Brain pericyte (primary cell): ENCODE measurements at places on chromosomes 7 and 10.
A peak's percentile ranks its signal among the peaks of the same experiment; 100 is the strongest.

GRCh38 chr7:156209087-156209486 is 396.8 kb upstream of the SHH start:
- DNase-seq, result no peak

- no peak for DNase-seq
Observed at GRCh38 chr7:136302049-136302448, 324.9 kb upstream of the MTPN start.

DNA sequence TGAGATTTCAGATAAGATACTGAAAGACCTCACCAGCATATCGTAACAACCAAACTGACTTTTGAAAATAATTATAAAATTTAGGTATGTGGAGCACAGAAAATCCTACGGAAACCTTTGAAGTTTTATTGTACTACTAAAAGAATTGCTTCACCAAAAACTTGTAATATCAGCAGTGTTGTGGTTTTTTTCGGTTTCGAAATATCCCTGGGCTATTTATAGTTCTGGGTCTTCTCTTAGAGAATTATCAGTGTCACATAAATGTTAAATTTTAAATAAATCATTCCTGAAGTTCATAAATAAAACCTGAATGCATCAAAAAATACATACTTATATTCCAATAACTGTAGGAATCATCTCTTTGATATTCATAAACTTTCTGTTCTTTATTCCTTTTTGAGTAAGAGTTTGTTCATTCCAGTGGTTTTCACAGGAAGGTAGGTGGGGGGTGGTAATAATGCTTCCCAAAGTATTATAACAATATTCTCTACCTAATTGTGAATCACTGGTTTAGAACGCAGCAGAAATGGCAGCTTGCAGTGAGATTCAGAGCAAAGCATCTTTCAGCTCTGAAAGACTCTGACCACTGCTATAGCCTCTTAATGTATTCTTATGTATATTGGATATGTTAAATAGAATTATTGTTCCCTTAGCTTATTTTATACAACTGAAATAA is 60.2 kb downstream of the ZNF277 start:
- DNase-seq, result no peak

DNA sequence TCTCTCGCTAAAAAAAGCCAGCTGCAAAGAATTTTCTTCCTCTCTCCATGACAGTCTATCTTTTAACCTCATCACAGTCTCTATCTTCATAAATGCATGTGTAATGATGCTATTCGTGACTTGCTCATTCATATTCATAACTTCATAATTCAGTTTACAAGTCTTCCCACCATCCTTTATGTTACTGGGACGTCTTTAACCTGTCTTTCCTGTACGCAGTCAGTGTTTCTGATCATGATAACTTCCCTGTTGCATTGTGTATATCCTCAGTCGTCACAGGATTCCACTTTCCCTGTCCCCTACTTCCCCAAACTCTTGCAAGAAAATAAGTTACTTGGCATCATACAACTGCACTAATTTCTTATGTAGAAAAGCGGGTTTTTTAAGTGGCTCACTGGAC is 165.6 kb upstream of the ASAH2 start:
- DNase-seq, result no peak

- DNase-seq, result no peak
Observed at GRCh38 chr7:95376632-95377400, 19.4 kb downstream of the PON3 start.

DNA sequence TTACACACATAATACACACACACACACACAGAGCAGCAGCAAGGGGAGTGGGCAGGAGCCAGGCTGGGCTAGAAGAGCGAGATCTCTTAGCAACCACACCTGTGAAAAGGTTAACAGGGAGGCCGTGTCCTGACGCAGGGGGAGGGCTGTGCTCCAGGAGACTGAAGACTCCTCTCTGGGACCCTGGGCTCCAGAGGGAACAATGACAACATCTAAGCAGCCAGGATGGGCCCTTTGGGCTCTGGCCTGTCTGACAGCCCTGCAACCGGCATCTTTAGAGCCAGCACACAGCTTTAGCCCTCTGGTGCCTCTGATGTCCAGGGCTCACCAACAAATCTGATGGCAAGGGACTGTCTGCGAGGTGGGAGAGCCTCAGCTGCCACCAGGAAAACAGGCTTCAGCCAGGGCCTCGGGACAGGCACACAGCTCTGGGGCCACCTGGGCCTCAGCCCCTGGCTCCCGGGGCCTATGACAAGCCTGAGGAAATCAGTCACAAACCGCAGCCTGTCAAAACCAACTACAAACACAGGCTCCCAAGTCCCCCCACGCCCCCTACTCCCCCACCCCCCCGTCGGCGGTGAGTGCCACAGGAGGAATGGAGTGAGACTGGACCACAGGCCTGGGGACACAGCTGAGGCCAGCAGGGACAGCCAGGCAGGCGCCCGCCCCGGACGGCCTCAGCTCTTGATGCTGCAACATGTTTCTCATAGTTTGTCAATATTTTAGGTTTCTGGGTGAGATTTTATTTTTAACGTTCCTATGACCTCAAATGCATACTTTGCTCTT is 102.8 kb downstream of the TNS3 start:
- DNase-seq, result no peak

DNA sequence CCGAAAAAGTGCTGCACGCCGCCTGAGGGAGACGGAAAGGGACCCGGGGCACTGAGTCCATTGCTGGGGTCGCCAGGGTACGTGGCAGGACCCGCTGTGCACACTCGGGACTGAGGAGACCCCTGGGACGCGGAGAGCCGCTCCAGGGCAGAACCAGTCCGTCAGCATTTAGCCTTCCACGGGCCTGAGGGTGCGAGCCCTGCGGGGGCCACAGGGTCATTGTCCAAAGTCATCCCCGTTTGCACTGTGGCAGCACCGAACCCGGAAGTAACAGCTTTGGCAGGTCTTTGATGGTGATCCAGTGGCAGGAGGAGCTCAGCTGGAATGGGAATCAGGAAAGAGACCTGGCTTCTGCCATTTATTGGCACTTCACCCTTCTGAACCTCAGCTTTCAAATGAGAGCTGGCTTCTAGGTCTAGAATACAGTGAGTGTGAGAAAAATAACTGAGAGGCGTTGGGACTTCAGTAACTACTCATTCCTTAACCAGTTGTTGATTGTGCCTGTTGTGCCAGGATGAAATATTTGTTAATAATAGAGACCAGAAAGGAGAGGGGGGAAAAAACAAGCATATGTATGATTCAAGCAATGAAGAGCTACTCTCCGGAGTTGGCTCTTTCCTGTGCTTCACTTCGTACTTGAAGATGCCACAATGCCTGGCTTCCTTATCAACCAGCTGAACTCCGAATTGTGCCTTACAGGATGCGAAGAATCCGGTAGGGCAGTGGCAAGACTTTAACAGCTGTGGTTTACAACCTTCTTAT is 811 bp upstream of the ARHGAP12 start:
- no peak for DNase-seq

DNA sequence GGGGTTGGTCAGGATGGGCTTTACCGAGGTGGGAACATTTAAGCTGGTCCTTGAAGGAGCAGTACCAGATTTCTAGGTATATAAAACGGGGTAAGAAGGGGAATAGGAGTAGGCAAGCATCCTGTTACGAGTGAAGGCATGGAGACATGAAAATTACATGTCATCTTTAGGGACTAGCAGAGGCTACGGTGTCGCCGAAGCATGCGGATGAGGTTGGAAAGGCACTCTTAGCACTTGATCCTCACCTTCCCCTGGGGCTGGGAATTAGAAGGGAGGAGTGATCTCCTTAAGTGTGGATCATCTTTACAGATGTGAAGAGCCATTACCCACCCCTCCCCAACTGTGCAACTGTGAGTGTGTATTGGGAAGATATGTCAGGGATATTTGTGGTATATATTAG is 13.8 kb upstream of the ZRANB1 start:
- no peak for DNase-seq

DNA sequence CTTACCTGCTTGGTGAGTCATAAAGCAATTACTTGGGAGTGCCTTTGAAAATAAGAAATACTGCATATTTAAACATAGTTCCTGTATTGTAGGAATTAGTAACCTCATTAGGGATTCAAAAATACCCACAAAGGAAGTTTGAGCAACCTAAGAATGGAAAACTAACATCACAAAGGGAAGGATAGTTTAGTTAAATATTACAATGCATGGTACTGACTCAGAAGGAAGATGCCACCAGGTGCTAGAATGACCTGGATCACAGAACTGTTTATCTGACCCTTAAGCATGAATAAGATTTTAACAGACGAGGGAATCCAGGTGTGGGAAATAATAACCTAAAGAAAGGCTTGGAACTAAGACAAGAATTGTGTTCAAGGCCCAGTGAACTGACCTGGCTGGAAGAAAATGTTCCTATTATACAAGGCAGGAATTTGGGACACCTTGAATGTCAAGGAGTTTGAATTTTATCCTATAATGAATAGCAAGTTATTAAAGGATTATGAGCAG is 106.4 kb downstream of the GSAP start:
- no peak for DNase-seq

GRCh38 chr10:44180321-44181168 is 204.4 kb downstream of the CXCL12 start:
- DNase-seq, result peak; percentile 94

GRCh38 chr10:126119599-126119998 is 223.2 kb downstream of the FANK1 start:
- DNase-seq, result no peak

- no peak for DNase-seq
Observed at GRCh38 chr10:4561296-4561695, 264.7 kb upstream of the AKR1E2 start.

DNA sequence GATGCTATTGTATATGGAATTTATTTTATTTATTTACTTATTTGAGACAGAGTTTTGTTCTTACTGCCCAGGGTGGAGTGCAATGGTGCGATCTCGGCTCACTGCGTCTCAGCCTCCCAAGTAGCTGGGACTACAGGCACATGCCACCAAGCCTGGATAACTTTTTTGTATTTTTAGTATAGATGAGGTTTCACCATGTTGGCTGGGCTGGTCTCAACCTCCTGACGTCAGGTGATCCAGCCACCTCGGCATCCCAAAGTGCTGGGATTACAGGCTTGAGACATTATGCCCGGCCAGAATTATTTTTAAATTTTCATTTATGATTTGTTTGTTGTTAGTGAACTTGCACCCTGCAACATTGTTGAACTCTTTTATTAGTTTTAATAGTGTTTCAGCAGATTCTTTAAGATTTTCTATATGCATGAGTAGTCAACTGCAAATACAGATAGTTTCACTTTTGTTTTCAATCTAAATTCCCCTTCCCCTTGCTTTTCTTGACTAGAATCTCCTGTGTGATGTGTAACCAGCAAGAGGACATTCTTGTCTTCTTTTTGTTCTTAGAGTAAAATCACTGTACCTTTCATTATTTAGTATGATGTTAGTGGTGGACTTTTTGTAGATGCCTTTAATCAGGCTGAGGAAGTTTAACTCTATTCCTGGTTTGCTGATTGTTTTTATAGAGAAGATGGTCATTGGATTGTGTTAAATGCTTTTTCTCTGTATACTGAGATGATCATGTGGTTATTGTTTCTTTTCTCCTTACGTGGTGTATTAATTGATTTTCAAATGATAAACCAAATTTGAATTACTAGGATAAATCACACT is 27.8 kb downstream of the ZNF33A start:
- no peak for DNase-seq

DNA sequence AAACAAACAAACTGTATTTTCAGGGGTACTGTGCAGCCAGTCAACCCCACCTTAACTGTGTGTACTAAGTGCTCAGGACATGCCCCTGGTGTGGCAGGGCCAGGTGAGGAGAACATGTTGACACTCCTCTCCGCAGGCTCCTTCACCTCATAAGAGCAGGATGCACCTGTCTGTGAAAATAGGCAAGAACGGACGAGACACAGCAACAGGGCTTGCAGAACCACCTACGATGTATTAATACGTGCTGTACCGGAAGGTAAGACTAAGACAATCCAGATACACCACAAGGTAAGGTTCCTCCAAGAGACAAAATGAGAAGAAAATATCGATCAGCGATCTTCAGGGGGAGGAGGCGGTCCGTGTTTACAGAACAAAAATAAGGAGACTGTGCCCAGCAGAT is 65.8 kb upstream of the CAMK2B start:
- DNase-seq, result no peak

GRCh38 chr10:91694170-91694794 is 61.4 kb upstream of the PPP1R3C start:
- no peak for DNase-seq

- no peak for DNase-seq
Observed at GRCh38 chr7:81210137-81211064, 291.6 kb upstream of the SEMA3C start.

DNA sequence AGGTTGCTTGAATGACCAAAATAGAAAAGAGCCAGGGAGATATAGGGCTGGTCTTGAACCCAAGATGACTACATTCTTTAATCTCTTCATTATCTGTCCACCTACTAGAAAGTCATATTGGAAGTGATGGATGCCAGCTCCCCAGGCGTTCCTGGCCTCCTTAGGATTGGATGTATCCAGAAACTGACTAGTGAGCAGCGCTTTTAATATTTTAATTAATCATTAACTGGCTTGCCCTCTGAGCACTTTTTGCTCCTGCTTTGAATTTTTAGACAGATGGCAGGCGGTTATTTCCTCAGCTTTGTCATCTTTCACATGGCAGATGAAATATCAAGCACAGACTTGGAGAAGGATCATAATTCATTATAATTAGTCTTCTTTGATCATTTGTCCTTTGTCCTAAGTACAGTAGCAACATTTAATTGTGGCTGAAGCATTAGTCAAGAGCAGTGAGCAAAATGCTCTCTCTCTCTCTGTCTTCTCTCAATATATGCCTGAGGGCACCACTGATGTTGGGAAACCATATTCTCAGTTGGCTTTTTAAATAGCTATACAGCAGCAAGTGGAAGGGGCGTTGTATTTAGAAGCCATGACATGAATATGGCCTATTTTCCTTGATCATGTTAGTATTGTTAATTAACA is 588.0 kb downstream of the NRG3 start:
- no peak for DNase-seq

DNA sequence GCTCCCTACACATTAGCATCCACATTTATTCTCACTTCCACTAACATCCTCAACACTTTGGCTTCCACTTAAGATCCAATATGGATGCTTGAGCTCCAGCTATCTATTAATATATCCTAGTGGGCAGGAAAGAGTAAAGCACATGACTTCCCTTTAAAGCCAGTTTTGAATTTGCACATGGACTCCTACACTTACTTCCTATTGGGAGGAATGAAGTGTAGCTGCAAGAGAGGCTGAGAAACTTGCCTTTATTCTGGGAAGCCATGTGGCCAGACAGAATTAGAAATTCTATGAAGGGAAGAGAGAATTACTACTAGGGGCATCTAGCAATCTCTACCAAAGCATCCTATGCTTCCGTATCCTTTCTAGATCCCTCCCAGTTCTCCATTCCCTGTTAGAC is 3.0 kb upstream of the TSPAN14 start:
- DNase-seq, result no peak

GRCh38 chr10:111281516-111281915 is 204.7 kb downstream of the ADRA2A start:
- DNase-seq, result no peak
